ENCODE measurements at places on chromosomes 4 and X.

DNA sequence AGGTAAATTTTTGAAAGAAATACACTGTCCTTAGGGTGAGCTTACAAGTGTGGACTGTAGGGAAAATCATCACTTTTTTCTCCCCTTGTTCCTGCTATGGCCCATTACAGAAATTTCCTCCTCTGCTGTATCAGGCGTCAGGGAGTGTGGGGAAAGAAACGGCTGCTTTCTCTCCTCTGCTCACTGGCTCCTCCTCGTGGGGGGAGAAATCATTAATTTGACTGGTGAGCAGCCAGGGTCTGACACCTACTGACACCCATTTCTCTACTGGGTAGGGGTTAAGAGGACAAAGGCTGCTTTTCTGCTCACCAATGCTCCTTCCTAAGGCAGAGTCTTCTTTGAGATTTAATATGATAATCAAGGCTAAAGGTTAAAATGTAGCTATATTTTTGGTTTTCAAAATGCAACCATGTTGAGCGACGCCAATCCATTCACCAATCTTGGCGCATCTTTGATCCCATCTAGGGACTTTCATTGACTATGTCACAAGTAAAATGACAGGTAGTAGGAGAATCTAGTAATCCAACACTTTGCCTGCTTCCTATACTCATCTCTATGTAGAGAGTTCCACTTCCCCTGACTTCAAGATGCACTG lies 25.1 kb downstream of the SETD7 start:
- peak; percentile 39 for DNase-seq

DNA sequence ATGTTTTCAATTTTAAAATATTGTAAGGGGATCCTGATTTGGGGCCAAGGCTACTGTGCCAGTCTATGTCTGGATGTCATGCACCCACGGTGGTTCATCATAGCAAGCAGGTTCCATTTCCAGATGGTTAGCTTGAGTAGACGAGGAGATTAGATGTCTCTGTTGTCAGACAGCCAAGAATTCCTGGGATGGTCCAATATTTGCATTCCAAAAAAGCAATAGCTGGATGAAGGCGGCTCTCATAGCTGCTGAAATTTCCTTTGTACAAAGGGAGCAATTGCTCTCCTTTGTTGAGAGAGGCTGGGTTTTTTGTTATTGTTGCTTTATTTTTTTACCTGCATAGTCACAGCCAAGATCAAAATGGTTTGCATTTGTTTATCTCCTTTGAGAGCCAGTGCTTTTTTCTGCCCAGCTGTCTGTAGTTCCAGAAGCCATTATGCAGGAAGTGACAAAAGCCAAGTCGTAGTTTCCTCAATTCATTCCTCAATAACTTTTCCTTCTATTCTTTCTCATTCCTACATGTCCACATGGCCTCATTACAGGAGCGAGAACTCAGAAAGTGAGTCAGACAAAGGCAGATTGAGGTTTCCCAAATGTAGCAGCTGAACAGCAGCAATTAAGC lies 107.9 kb downstream of the MMRN1 start:
- peak; percentile 37 for DNase-seq

DNA sequence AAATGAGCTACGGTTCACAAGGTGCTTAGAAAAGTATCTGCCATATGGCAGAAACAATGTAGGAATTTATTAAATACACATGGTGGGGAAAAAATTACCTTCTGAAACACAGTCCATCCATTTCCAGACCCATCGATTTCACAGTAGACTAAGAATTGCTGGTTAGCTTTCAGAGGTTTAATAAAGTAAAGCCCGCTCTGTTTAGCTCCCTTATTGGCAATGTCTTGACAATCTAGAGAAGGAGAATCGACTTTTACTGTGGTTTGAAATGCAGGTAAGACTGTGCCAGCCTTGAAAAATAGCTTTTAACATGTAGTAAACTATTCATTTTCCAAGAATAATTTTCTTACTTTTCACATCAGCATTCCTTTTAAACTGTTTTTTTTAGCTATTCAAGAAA lies 2.9 kb downstream of the FGG start:
- no peak for DNase-seq

DNA sequence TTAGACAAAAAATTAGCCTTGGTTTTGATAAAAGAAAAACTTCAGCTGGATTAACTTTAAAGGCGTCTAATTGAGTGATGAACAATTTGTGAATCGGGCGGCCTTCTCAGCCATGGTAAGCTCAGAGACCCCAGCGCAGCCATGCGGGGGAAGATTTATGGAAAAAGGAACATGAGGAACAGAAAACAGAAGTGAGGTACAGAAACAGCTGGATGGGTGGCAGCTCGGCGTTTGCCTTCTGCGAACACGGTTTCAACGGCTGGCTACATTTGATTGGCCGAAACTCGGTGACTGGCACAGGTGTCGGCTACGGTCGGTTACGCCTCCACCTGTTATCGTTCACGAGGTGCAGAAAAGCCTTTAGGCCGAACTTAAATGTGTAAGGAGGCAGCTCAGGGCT lies 401.4 kb upstream of the FAT1 start:
- no peak for DNase-seq
